H7 (cell line): ENCODE measurements at places on chromosomes 7 and 10. TPM values are rescaled to one million over a fixed set of nuclear protein-coding genes. Genes with fewer than 3 reads are reported as not detected.

GRCh38 chr7:107938456-107939250 lies 47.7 kb downstream of the DLD start:
- DNase-seq, result no peak

DNA sequence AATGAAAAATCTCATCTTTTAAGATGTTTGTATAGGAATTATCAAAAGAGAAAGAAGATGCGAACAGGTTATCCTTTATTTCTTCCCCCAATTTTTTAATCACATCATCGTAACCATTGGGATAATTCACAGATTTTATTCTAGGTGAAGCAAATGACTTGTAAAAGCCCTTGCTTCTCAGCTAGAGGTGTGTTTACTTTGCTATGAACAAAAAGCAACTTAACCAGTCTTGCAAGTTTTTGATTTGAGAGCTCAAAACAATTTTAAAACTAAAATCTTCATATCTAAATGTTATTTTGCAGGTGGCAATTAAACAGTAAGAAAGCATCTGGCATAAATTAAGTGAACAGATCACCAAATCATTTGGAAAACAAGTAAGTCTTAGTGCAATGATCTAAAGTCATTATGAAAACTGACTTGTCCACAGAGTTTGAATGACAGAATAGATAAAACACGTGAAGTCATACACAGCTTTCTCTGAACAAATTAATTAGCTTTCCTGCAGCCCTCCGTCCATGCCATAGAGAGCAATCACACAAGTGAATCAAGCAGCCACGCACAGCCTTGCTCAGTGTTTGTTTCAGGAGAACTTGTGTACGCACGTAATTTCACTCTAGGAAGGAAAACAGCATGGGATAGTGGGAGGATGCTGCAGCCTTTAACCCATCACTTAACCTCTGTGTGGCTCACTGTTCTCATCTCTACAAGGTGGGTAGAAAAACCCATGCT lies 85.0 kb upstream of the ZNF800 start:
- DNase-seq, result no peak

DNA sequence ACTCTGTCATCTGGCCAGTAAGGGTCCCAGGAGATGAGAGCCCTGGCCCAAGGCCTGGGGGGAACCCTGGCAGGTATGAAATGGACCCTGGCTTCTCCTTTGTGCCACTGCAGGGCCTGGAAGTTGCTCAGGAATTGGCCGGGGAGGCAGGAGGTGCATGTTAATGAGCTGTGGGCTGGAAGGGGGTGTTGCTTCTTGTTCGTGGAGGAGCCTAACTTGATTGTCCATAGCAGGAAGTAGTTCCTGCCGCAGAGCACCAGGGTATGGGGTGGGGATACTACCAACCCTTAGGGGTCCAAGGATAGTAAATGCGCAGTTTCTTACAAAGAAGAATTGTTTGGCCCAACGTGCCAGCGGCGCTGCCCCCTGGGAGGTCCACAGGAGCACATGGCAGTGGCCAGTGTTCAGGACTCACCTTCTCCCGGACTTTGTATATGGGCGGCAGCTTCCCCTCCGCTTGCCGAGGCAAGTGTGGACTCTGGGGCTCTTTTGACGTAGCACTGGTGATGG lies 21.5 kb downstream of the TEX36 start:
- no peak for DNase-seq

DNA sequence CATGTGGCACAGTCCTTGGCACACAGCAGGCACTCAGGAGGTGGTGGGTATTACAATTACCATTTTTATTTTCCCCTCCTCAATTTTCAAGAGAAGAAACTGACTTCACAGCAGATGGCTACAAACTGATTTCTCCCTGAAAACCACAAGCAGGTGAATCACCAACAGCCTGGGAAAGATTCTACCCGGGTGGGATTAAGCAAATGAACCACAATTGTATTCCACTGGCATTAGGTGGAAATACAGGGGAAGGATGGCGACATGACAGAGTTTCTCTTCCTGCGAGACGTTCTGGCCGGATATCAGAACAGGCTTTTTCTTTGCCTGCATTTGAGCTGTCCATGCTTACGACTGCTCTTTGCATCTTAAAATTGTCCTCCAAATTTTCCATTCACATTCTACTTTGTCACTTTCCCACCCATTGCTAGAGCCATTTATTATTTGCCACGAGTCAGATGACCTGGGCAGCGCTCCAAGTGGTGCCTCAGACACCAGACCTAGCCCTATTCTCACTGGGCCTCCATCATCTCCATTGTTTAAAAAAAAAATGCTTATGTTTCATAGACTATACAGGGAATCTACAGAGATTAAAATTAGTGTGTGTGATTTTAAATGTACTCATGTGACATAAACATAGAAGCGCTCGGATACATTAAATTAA lies 4.6 kb downstream of the DENND11 start:
- DNase-seq, result no peak

LRIT1 gene
- total RNA-seq, result not detected in 2 replicates

THNSL1 gene
- total RNA-seq, result 5.9 and 8.9 TPM in 2 replicates

MOGAT3 gene
- 0.52 and 1.00 TPM in 2 replicates for total RNA-seq

DNA sequence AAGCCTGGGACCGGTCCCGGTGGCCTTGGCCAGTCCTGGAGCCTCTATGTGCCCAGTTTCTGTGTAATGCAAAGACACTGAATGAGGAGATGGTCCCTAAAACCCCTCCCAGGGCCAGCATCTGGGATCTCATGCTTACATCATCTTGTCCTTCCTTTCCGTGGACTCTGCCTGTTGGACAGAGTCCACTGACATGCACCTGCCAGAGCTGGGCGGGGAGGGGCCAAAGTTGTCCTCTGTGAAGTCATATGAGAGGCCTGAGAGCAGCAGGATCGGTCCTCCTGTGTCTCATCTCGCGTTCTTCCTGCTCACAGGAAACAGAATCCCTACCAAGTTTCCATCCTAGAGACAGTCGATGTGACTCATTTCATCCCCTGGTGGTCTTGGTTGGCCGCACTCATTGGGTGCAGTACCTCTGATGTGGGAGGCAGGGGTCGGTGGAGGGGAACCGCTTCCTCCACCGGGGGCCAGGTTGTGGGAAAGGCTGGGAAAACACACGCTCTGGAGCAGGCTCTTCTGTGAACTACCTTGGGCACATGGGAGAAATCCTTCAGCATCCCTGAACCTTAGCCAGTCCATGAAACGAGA lies 389.6 kb upstream of the PODXL start:
- peak; percentile 47 for DNase-seq

- no peak for DNase-seq
Measured at GRCh38 chr10:77837925-77838595, 88.5 kb downstream of the DLG5 start.

GRCh38 chr7:106731646-106732444 lies 70.9 kb upstream of the CCDC71L start:
- DNase-seq, result no peak

- peak; percentile 13 for DNase-seq
Measured at GRCh38 chr10:62759599-62760175, 44.8 kb upstream of the ADO start.

GRCh38 chr7:138164804-138165203 lies 88.5 kb downstream of the AKR1D1 start:
- DNase-seq, result no peak

DNA sequence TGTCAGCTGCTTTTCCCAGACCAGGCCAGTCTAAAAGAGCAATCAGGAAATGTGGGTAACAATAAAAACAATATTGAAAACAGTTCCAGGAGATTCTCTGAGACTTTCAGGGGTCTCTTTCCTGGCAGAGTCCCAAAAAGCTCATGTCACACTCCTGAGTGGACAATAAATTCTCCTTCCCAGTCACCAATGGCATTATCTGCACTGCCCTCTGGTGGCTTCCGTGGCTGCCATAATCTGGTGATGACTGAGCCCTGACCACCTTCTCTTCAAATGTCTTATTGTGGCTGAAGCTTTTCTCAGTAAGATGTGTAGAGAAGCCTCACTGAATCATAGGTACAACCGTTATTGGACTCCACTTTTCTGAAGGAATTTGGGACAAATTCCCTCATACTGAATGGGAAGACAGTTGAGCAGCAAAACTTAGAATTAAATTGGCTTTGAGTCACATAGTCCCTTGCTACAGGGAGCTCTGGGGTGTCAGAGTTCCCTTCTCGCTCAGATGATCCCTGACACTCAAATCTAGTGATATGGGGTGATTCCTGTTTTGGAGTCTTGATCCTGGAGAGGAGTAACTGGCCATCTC lies 24.4 kb upstream of the ASAH2 start:
- DNase-seq, result peak; percentile 20

ERVW-1 gene
- 0.52 and 1.1 TPM in 2 replicates for total RNA-seq

GNAT3 gene
- not detected in 2 replicates for total RNA-seq

CFAP43 gene
- total RNA-seq, result 0.21 and 0.30 TPM in 2 replicates

AP4M1 gene
- 15.1 and 23.3 TPM in 2 replicates for total RNA-seq

COL17A1 gene
- 0.59 and 1.0 TPM in 2 replicates for total RNA-seq

KIAA1549 gene
- 6.0 and 6.4 TPM in 2 replicates for total RNA-seq

MKI67 gene
- 17.1 and 34.4 TPM in 2 replicates for total RNA-seq

DNA sequence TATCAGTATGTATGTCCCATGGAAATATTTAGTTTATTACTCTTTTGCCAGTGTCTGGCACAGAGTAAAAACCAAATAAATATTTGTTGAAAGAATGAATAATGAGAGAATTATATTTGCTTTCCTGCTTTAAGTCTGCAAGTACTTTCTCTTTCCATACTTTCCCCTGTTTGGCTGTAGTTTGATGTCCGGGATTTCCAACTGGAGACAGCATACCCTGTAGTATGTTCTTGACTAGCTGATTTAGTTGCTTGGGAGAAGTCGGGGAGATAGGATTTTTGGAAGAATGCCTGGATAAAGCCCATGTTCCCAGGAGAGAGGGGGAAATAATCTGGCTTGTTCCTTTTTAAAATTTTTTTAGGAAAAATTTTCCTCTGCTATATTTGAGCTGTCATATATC lies 516.1 kb downstream of the CCSER2 start:
- no peak for DNase-seq

DNA sequence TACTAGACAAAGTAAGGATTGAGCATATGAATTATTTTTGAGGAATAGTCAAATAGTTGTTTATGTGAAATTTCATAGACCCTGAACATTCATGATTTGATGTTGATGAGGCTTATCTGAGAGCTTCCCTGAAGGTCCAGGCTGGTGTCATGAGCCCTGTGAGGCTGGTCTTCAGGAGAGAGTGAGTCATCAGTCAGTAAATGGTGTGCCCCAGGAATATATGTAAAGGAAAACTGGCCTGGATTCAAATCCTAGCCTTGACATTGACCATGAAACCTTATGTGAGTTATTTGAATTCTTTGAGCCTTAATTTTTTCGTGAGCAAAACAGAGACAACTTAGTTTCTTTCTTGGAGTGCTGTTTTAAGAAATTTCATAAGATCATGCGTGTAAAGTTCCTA lies 6.2 kb downstream of the TMEM236 start:
- no peak for DNase-seq

ZKSCAN5 gene
- total RNA-seq, result 20.0 and 28.7 TPM in 2 replicates

DNA sequence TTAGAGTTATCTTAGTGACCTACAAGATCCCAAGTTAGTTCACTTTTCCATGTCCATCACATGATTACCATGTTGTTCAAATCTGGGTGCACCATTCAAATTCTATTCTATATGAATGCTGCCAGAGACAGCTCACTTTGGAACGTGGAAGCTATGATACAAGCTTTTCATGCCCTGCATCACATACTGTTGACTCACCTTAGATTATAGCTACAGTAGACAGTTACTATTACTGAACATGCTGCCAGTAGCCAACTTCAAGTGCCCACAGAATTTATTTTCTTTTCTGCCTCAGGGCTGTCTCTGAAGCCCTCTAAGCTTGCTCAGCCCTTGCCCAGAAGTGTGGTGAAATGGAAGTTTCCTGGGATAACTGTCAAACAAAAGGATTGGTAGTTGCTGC lies 231.1 kb downstream of the GPR158 start:
- DNase-seq, result no peak

USP54 gene
- total RNA-seq, result 25.0 and 28.4 TPM in 2 replicates

DNA sequence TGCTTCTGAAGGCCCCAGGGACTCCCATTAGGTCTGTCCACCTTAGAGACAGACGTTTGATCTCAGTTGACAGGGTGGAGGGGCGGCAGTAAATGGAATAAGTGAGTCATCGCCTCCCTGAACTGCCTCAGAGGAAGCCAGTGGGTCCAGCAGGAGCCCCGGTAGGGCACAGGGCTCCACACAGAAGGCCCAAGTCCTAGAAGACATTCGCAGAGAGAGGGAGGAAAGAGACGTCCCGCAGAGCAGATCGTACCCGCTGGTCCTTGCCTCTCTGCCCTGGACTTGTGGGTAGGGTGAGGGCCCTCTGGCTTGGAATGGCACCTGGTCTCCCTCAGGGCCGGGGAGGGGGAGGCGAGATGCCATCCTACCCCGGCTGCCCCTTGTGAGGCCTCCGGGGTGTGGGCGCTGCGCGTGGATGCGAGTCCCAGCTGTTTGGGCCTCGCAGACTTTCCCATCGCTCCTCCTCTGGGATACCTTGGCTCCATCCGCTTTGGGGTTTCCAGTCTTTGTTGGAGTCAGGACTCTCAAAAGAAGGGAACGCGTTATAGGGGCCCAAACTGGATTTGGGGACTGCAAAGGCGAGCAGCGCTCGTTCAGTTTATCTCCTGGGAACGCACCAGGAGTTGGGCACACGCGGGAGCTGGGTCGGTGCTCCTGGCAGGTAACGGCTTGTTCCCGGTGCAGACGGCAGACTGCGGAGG lies 5.1 kb downstream of the TLX1 start:
- peak; percentile 70 for DNase-seq

- DNase-seq, result no peak
Measured at GRCh38 chr7:140297192-140297591, 101.1 kb downstream of the SLC37A3 start.

GRCh38 chr7:158957510-158957906 lies 101.2 kb downstream of the DYNC2I1 start:
- DNase-seq, result no peak

CLIP2 gene
- total RNA-seq, result 30.1 and 43.6 TPM in 2 replicates

GRCh38 chr7:151597541-151598444 lies 78.1 kb upstream of the RHEB start:
- no peak for DNase-seq

NODAL gene
- 151 and 252 TPM in 2 replicates for total RNA-seq

MACC1 gene
- 0.21 and 0.67 TPM in 2 replicates for total RNA-seq

PRSS37 gene
- total RNA-seq, result not detected in 2 replicates

GRCh38 chr7:2601065-2601464 lies 30.7 kb upstream of the TTYH3 start:
- DNase-seq, result peak; percentile 93

GALNT11 gene
- total RNA-seq, result 29.6 and 30.0 TPM in 2 replicates

- no peak for DNase-seq
Measured at GRCh38 chr7:99938296-99938695, 8.9 kb upstream of the GJC3 start.

DNA sequence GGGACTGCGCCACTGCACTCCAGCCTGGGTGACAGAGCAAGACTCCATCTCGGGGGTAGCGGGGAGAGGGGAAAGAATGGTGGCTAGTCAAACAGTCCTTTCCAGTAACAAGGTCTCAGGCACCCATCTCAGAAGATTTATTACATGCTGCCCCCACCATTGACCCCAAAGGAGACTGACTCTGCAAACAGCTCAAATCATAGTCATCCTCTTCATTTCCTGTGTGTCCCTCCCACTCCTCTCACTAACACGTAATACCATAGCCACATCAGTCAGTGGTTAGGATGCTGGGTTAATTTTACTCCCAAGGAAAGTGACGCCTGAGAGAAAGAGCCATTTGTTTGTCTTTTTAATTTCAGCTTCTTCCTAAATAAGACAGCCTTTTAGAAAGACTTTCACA lies 56.6 kb upstream of the BET1 start:
- DNase-seq, result no peak
